ENCODE measurements at places on chromosomes 5 and 9.

- no peak for DNase-seq
Measured at GRCh38 chr5:88399561-88399960, 130.9 kb upstream of the TMEM161B start.

GRCh38 chr5:13866792-13867191, 77.7 kb downstream of the DNAH5 start:
- DNase-seq: no peak

- DNase-seq: no peak
Measured at GRCh38 chr9:77997611-77998284, 33.9 kb downstream of the GNAQ start.

DNA sequence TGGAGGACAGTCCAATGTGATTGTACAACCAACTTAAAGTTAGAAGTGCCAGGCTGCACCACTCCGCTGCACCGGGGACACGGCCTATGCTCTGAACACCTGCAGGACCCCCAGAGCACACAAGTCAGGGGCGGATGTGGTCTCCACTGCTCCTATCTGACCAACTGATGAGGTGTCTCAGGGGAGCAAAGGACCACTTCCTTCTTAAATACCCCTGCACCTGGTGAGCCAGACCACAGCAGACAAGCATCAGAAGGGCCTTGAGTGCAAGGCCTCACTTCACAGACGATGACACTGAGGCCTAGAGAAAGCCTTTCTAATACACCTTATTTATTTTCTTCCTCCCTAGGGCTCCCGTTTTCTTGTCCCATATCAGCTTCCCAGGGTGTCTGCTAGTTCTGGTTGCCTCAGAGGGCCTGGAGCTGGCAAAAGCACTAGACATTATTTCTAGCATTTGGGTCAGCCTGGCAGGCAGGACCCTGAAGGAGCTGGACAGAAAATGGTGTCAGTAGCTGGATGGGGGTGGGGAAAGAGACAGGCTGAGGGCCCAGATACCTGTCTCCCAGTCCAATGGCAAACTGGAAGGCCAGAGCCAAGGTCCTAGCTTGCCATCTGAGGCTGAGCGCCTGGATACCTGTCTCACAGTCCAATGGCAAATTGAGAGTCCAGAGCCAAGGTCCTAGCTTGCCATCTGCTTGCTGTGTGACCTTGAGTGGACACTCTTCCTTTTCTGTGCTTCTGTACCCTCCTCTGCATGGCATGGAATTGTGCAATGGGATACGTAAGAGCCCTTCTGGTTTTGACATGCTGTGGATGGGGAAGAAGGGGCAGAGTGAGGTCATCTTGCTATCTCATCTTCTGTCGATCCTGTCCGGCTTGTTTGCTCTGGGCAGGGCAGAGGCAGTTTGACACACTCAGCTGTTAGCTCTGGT, 9.0 kb downstream of the CCDC69 start:
- DNase-seq: no peak

- DNase-seq: no peak
Measured at GRCh38 chr5:58182287-58182841, 277.5 kb downstream of the PLK2 start.

GRCh38 chr5:72511366-72511765, 4.2 kb upstream of the ZNF366 start:
- no peak for DNase-seq

DNA sequence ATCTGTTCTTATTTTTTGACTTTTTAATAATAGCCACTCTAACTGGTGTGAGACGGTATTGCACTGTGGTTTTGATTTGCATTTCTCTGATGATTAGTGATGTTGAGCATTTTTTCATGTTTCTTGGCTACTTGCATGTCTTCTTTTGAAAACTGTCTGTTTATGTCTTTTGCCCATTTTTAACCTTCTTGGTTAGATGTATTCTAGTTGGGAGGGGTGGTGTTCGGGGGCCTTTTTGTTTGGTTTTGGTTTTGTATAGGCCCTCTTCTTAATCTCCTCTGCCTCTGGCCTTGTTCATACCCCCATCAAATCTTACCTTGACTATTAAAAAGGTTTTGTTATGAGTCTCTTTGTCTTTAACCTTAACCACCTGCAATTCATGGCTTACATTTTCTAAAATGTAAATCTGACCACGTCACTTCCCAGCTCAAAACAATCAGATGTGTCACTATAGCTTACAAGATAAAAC, 107.8 kb upstream of the NR4A3 start:
- no peak for DNase-seq

- DNase-seq: peak; percentile 58
Measured at GRCh38 chr9:93962561-93963440, 7.6 kb upstream of the BARX1 start.

GRCh38 chr5:174356536-174356935, 311.0 kb downstream of the NSG2 start:
- DNase-seq: no peak

GRCh38 chr9:34203992-34204635, 25.3 kb downstream of the UBAP1 start:
- no peak for DNase-seq

DNA sequence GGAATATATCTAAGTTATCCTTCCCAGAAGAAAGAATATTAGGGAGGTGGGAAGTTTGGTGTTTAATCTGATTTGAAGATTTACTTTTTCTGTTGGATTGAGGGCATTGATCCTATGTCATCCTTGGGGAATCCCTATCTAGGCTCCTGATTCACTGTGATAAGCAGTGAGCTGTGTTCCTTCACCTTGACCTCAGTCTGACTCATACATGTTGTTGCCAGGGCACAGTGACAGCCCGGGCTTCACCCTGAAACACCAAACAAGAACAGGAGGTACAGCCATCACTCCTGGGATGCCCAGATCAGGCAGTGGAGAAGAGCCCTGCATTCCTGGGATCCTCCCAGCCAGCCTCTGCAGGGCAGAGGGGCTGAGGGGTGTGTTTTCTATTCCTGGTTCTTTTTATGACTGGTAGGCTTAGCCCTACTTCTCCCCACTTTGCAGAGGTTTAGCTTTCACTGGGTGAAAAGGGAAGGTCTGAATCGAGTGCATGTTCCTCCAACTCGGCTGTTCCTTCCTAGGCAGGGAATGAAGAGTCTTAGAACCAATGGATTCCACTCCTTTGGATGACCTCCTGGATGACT, 3.1 kb upstream of the FAM53C start:
- DNase-seq: no peak

DNA sequence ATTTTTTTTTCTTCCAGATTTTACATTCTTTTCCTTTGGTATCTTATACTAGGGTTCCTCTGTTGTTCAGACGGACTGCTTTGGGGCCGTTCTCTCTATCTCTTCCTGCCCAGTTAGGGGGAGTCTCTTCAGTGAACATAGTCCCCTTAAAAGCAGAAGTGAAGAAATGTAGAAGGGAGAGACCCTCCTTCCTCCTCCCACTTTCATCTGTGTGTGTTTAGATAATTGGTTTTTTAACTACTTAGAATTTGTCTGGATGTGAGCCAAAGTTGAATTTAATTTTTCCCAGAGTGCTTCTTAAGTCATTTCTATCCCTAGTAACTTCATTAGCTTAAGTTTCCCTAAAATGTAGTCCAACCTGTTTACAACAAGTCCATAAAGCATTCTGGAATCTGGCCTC, 167.5 kb downstream of the HACD4 start:
- no peak for DNase-seq

GRCh38 chr5:181241393-181241975, 2.2 kb downstream of the RACK1 start:
- DNase-seq: no peak

GRCh38 chr5:36772276-36773140, 104.1 kb upstream of the NIPBL start:
- no peak for DNase-seq

DNA sequence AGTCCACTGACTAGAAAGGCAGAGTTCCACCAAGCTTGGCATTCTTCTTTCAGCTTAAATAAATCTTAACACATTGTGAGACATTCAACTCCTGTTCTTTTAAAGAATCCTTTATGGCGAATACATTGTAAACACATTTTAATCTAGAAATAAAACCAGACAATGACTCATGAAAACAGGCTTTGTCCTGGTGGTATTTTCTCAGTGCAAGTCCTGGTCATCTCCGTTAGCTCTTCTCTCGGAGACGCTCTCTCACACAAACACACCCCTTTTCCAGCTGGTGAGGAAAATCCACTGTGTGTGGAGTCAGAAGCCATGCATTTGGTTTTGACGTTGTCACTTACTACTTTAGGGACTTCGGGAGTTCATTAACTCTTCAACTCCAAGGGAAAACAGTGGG, 140.4 kb downstream of the AUH start:
- DNase-seq: no peak

DNA sequence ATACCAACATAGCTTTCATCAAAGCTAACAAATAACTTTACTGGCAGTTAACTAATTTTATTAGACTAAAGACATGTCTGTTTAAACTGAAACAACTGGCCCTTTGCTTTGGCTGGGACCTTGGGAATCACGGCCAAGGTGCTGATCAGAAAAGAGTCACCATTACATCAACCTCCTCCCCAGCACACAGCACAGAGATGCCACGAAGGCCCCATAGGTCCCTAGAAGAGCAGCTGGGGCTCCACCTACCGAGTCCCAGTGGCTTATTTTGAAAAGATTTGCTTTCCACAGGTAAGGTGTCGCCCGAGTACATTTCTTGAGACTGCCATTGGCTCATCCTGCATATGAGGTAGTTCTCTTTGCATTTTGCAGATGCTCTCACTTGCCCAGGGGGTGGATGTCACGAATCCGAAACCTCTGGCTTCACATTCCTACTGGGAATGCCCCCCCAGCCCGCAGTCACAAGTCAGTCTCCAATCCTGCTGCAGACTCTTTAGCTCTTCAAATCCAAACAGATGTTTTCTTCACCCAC, 18.8 kb upstream of the HSD17B3 start:
- no peak for DNase-seq

DNA sequence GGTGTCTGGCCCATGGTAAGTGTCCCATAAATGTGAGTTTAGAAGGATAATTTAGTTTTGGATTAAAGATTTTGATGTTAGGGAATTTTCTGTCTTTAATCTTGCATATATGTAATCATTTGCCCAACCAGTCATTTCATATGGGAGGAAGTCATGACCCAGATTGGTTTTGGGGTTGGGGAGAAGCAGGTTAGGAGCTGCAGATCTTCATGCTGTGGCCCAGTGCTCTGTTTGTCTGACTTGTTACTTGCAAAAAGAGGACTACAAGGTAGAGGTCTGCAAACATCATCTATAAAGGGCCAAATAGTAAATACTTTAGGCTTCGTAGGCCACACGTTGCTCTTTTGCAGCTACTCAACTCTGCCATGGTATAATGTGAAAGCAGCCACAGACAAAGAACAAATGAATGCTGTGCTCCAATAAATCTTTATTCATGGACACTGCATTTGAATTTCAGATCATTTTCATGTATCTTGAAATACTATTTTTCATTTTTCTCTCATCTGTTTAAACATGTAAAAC, 16.8 kb downstream of the OSTF1 start:
- no peak for DNase-seq

- no peak for DNase-seq
Measured at GRCh38 chr5:77426670-77427069, 65.4 kb downstream of the WDR41 start.

DNA sequence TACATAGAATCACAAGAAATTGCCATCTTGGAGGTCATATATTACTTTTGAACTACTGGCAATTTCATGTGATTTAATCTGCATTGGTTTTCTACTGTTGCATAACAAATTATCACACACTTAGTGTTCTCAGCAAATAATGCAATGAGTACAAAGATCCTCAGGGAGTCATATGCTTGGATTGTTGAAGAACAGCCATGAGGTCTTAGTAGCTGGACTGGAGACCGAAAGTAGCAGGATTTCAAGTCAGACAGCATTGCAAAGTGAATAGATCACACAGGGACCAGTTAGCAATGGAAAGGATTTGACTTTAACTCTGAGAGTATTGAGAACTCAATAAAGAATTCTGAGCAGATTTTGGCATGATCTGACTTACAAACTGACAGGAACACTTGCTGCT, 32.2 kb upstream of the FRMD3 start:
- no peak for DNase-seq

- no peak for DNase-seq
Measured at GRCh38 chr9:126504086-126504976, 109.4 kb upstream of the LMX1B start.

DNA sequence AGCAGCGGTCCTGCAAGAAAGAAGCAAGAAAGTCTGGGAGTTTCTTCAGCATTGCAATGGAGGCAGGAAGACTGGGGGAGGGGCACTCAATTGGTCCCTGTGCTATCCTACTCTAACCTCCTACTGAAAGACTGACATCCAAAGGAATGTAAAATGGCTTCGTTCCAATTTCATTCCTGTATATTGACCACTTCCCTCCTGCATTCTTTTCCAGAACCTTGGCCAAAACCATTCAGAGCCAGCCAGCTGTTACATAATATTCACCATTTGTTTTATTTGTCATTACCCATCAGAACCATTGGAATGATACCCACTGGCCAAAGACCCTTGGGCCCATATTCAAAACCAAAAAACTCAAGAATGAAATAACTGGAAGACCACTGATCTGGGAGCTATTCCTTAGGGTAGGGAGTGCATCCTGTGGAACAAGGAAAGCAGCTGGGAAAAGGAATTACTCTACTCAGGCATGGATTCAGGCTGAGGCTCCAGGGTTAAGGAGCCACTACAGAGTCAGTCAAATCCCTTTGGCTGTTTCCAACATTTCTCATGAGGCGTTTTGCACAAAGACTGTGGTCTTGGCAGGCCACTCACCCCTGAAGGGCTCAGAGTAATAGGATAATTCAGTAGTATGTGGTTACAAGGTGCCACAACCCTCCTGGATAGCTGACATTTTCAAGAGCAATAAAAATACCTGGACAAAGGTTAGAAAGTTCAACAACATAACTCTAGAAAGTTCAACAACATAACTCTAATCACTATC, 148.7 kb upstream of the SLC1A3 start:
- DNase-seq: no peak

- no peak for DNase-seq
Measured at GRCh38 chr5:163635631-163636030, 130.2 kb downstream of the MAT2B start.

DNA sequence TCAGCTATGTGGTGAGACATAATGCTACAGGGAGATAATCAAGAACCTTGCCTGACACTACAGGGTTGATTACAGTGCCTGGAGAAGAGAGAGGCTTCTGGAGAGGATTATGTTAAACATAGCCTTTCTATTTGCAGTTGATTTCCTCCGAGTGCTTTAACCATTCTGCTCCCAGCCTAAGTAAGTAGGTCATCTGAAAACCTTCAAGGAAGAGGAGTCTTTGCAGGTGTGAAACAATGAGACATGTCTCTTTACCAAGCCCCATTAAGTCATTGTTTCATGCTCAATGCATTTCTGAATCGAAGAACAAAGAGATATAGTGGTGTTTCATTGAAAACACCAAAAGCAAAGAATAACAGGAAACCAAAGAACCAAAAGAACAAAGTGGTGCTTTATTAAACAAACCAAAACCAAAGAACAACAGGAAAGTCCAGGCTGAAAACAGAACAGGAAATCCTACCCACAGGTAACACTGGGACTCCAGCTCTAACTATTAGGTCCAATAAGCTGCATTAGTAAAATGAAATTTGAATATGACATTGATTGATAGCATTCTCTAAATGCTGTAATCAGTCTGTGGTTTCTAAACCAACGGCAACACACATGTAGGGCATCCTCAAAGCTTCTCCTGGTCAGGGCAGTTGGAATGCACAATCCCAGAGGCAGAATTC, 113.3 kb upstream of the SPATA31D4 start:
- DNase-seq: no peak

GRCh38 chr9:34500623-34501267, 22.0 kb downstream of the ENHO start:
- peak; percentile 45 for DNase-seq

GRCh38 chr9:99736291-99736690, 85.4 kb upstream of the NR4A3 start:
- DNase-seq: no peak

- peak; percentile 4 for DNase-seq
Measured at GRCh38 chr5:180494510-180495181, 467 bp downstream of the CNOT6 start.

GRCh38 chr9:137045294-137046087, 486 bp downstream of the NPDC1 start:
- no peak for DNase-seq
